ENCODE measurements at places on chromosomes 13 and 19. TPM values are rescaled to one million over a fixed set of nuclear protein-coding genes. Genes with fewer than 3 reads are reported as not detected.

- no peak for DNase-seq
Observed at GRCh38 chr19:13808856-13809255, 13.6 kb downstream of the ZSWIM4 start.

DNA sequence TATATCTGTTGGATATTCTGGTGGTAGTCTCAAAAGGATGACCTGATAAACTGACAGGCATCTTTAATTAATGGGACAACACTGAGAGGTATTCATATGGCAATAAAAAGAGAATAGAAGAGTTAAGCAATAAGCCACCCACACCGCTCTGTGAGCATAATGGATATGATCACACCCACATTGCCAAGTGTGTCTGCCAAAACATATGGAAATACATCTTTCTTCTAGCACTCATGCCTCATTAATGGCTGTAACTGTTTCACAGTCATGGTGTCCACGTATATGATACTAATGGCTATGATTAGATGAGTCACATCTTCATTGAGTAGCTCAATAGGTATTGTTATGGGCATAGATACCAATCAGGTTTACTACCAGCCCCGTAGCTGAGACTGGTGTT lies 13.1 kb downstream of the IGFL3 start:
- no peak for DNase-seq

DNA sequence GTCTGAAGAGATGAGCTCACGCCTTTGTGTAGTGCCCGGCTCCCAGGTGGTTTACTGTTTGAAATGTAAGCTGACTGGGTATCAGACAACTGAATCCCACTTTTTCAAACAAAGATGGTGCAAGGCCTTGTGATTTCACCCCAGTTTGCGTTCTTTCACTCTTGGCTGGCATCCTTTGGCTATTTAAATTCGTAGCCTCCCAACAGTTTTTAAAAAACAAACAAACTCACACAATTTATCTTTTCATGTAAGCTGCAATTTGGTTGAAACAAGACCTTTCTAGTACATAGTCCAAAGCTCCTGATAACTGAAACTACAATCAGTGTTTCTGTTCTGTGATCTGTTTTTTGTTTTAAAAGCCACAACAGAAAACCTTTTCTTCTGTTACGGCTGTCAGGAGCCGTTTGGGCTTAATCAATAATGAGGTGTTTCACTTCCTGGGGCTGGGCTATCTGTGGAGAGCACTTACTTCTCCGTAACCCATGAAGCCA lies 65.1 kb upstream of the NPAS1 start:
- DNase-seq, result no peak

- DNase-seq, result no peak
Observed at GRCh38 chr19:40872209-40872608, 9.8 kb downstream of the CYP2A7 start.

GRCh38 chr19:38033658-38034491 lies 126.9 kb downstream of the SIPA1L3 start:
- DNase-seq, result peak; percentile 53

- DNase-seq, result no peak
Observed at GRCh38 chr19:43913383-43913782, 21.7 kb downstream of the ZNF45 start.

Gene DZIP1
- 74.6 TPM for total RNA-seq
